Renal cortex interstitium (tissue), 15 donors: ENCODE measurements at places on chromosomes 3 and 15. TPM values are rescaled to one million over a fixed set of nuclear protein-coding genes. Genes with fewer than 3 reads are reported as not detected.

- DNase-seq = no peak
Measured at GRCh38 chr3:14845180-14845579, 26.4 kb downstream of the FGD5 start.

- no peak for DNase-seq
Measured at GRCh38 chr15:71312731-71313460, 197.6 kb downstream of the THSD4 start.

DNA sequence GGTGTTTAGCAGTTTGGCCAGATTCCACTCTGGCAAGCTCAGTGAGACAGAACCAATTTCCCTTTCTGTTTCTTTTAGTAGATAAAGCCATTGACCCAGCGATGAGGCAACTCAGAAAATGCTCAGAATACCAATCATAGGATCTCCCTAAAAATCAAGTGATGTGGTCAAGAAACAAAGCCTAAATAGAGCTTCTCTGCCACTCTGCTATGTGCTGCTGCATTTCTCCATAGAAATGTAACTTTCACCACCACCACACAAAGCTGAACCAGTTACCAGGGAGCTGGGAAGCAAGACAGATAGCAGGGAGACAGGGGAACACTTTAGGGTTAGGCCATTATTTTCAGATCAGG is 109.8 kb downstream of the RPL22L1 start:
- no peak for DNase-seq

DNA sequence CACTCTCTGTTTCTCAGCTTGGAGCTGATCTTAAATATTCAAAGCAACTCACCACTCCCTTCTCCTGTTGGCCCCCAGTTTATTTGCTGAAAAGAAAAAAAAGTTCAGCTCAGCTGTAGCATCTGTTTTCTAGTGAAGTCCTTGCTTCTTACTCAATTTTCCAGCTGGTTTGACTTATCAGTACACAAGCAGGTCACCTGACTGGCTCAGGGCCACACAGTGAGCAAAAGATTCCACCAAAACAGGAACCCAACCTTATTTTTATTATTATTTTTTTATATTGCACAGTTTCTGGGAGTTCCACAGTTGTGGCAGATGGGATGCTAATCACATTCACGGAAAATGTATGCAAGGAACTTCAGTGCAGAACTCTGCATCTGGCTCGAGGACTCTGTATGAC is 390.7 kb upstream of the RGMA start:
- no peak for DNase-seq

- DNase-seq = no peak
Measured at GRCh38 chr15:33866101-33866737, 102.1 kb upstream of the CHRM5 start.

DNA sequence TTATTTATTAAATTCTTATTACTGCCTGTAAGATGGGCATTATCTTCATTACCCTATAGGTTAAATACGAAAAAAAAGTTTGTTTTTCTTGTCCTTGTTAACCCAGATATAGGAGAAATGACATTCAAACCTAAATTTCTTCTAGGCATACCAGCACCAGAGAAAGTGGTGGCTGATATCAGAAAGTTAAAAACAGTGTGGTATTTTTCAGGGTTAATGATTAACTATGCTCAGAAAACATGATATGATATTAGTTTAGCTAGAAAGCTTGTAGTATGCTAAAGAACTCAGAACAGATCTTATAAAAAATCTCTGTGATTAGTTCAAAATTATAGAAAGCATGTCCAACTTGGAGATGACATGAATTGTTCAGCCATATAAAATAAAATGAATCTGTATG is 630.5 kb upstream of the EPHA6 start:
- no peak for DNase-seq

DNA sequence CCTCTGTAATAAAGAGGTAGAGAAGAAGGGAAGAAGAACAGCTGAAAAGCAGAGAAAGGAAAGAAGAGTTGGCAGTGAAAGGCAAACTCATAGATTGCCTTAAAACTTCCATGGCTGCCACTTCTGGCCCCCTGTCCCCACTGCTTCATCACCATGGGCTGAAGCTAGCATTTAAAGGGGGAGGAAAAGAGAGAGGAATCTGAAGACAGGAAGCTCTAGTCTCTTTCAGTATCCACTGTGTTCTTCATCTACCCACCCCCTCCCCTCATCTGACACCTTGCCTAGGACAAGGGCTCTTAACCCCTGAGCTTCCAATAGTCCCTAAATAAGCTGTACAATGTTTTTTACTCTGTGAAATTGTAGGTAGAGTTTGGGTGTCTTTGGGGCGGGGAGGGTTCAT is 60.6 kb downstream of the ALCAM start:
- DNase-seq = no peak

GRCh38 chr15:79408041-79408440 is 24.1 kb upstream of the MINAR1 start:
- DNase-seq = no peak

GOLGA8M gene
- polyA plus RNA-seq = 4.7 TPM

ALDH1A2 gene
- polyA plus RNA-seq = 353 TPM

USP13 gene
- 13.7 TPM for polyA plus RNA-seq

STRA6 gene
- polyA plus RNA-seq = 35.4 TPM

NOX5 gene
- polyA plus RNA-seq = 0.65 TPM

CACNA1D gene
- 18.2 TPM for polyA plus RNA-seq

NFKBIZ gene
- 18.6 TPM for polyA plus RNA-seq

RPP25 gene
- polyA plus RNA-seq = 2.1 TPM
